T-helper 2 cell treated with Interferon-gamma antibody and Interleukin-4, amounts not matched to agents 5 μg/mL and 100 μg/mL, for 36 hours (primary cell): ENCODE measurements at places on chromosomes 1 and 21.

- no peak for DNase-seq
Measured at GRCh38 chr1:220677251-220677650, 12.9 kb upstream of the C1orf115 start.

- DNase-seq: no peak
Measured at GRCh38 chr1:229940684-229941083, 126.4 kb upstream of the GALNT2 start.

DNA sequence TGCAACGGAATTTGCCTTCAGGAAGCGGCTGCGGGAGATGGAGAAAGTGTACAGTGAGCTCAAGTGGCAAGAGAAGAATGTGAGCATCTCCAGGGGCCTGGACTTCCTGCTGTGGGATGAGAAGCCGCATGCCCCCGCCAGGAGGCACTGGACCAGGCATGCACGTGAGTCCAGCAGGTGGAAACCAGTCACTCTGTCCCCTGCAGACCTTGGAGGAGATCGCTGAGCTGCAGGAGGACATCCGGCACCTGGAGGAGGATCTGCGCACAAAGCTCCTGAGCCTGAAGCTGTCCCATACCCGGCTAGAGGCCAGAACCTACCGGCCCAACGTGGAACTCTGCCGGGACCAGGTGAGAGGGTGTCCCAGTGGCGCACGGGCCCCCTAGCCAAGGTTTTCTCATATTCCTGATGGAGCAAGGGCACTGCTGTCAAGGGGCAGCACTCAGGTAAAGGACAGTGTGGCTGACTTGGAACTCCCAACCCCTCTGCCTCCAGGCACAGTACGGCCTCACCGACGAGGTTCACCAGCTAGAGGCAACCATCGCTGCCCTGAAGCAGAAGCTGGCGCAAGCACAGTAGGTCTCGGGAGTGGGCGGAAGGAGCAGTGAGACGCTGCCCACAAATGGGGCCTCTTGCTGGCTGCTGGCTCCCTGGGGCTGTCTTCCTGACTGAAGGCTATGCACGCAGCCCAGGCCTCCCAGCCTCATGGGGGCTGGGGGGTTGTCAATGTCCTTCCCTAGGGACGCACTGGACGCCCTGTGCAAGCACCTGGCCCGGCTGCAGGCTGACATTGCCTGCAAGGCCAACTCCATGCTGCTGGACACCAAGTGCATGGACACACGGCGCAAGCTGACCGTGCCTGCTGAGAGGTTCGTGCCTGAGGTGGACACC lies 1.2 kb upstream of the ADPRS start:
- DNase-seq: no peak

DNA sequence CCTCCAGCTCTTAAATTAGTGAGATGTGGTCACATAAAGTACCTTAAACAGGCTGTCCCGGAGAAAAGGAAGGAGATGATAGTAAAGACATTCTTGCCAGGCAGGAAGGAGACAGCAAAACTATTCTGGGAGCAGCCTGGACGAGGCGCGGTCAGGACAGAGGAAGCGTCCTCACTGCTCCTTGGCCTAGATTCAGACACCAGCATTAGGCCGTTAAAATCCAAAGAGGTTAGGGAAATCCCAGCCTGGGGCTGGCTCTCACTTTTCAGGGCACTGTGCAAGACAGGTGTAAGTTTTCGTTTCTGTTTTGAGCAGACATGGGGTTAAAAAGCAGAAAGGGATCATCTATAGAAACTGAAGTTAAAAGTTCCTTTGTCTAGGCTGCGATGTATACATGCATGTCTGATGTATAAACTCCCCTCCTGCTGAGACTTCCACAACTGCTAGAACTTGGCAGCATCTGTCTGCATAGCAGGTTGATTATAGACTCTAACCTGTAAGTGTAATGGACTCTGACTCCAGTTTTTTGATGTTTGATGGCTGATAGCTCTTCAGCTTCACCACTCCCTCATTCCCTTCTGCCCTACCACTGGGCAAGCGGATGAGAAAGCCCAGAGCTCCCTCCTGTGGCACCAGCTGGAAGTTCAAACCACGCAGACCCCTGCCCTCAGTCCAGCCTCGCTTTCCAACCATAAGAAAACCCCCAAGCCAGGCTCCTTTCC lies 21.5 kb downstream of the STPG1 start:
- DNase-seq: peak; percentile 43

DNA sequence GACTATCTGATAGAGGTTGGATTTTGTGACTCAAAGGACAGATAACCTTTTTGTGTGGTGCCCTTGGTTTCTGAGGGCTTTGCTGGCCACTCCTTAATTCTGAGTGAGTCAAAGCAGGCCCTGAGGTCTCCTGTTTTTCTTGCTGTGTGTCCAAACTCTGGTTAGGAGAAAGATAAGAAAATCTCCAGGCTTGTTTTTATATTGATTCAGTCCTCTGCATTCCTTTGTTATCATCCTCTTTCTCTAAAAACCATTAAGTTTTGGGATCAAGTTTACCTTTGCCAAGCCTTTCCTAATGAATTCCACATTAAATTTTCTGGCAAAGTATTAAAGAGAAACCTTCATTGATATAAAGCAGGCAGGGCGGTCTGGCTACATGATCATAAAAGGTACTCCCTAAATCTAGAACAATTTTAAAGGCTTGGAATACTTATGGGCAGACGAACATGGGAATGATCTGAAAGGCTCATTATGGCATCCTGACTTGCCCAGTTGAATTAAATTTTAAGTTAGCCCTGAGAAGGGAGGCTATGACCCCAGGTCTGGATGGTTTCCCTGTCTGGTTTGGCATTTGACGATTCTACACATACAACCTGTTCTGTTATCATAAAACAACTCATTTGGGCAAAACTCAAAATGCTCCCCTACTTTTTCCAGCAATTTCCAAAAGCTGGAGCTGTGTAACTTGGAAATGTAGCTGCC lies 20.8 kb downstream of the ZBTB8B start:
- DNase-seq: no peak

DNA sequence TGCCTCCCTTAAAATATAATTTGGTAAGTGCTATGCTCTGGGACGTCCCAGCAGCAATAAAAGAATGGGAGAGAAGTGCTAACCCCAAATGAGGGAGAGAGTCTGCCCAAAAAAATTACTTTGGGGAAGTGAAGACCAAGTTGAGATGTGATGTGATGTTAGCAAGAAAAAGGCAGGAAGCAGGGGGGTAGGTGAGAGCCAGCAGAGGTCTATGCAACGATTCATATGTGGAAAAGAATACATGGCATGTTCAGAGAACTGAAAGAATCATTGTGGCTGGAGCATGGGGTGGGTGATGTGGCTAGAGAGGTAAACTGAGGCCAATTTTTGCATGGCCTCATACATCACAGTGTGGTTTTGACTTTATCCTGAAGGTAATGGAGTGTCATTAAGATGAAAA lies 5.6 kb upstream of the CTPS1 start:
- DNase-seq: no peak

DNA sequence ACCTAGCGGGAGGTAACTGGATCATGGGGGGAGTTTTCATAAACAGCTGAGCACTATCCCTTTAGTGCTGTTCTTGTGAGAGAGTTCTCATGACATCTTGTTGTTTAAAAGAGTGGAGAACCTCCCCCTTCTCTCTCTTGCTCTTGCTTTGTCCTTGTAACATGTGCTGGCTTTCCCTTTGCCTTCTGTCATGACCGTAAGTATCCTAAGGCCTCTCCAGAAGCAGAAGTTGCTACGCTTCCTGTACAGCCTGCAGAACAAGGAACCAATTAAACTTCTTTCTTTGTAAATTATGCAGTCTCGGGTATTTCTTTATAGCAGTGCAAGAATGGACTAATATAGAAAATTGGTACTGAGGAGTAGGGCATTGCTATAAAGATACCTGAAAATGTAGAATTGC lies 515.6 kb downstream of the NEGR1 start:
- no peak for DNase-seq

GRCh38 chr1:37006132-37006868 lies 28.0 kb downstream of the GRIK3 start:
- DNase-seq: no peak

DNA sequence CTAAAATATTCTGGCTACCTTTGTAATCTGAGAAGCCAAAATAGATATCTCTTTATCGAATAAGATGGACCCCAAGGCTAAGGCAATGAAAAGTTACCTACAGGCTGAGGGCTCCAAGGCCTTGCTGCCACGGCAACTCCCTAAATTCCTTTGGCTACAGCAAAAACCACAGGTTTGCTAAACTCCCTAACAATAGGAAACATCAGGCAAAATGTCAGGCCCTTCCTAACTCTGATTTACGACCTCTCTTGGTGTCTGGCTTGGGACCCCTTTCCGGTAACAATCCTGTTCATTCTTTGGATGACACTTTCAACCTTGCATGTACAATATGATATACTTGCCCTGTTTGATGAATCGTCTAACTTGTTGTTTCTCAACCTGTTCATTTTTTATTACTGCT lies 11.3 kb upstream of the OR2T8 start:
- DNase-seq: no peak

DNA sequence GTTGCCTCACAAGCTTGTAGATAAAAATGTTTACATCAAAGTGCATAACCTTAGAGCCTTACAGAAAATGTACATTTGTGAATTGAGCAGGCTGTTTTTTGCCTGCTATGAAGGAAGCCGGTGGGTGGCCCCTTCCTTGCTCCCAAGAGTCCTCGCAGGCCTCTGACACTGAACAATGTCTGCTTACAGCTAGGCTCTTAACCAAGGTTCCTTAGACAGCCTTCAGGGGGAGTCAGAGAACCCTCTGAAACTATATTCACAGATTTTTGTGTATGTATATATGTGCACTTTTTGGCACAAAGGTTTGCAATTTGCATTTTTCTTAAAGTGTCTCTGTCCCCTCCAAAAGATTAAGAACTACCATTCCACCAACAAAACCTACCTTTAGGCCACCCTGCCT lies 282.6 kb downstream of the BARHL2 start:
- no peak for DNase-seq

- no peak for DNase-seq
Measured at GRCh38 chr1:155226910-155227260, 18.4 kb downstream of the MTX1 start.

GRCh38 chr21:18350216-18350615 lies 53.4 kb downstream of the TMPRSS15 start:
- no peak for DNase-seq

DNA sequence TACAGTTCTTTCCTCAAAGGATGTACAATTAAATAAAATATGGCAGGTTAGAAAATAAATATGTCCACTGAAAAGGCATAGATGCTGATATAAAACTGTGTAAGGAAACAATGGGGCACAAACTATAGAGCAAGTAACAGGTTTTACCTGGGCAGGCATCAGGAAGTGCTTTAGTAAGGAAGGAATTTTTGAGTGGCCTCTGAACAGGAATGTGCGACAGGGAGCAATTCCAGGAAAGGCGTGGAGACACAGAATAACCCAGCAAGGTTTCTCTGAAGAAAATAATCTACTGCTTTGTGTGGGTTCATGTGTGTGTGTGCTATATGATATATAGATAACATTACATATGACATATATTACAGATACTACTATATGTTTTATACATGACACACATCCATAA lies 128.4 kb downstream of the RGS21 start:
- DNase-seq: no peak

- no peak for DNase-seq
Measured at GRCh38 chr1:178196631-178197030, 102.7 kb downstream of the RASAL2 start.

GRCh38 chr1:180791806-180792205 lies 120.9 kb upstream of the KIAA1614 start:
- no peak for DNase-seq

GRCh38 chr1:186559601-186560116 lies 98.7 kb upstream of the PDC start:
- DNase-seq: no peak

GRCh38 chr1:164515711-164516331 lies 43.2 kb upstream of the PBX1 start:
- no peak for DNase-seq

DNA sequence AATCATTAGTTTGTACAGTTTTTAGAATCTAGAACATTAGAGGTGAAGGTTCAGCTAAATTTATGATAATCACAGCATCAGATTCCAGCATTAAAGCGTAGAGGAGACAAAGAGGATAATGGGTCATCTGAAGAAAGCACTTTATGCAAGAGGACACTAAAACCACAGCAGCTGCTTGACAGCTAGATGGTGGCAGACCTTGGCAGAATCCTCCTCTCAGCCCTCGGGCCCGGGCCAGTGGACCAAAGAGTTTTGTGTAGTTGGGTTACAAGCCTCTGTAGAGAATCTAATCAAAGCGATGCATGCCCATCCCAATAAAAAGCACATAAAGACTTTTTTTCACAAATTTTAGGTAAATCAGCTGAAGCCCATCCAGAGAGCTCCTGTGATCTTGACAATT lies 59.4 kb downstream of the AK5 start:
- no peak for DNase-seq

DNA sequence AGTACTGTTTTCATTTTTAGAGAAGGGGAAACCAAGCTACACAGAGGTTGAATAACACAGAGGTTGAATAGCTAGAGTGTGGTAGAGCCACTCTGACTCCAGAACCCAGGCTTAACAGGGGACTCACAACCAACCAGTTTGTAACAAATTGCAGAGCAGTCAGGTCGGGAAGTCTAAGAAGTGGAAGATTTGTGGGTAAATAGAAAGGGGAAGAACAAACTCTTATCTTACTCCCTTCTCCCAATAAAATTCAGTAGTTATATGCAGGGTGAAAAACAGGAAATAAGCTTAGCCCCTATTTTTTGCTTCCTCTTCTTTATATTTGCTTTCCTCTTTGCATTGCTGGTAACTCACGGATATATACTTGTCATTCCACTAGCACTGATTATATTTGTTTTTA lies 23.2 kb downstream of the CDC42 start:
- DNase-seq: no peak

- DNase-seq: no peak
Measured at GRCh38 chr1:78650114-78650660, 556 bp downstream of the IFI44 start.

- no peak for DNase-seq
Measured at GRCh38 chr1:154551474-154551873, 7.0 kb downstream of the UBE2Q1 start.

GRCh38 chr1:3465935-3466321 lies 11.5 kb downstream of the ARHGEF16 start:
- no peak for DNase-seq

DNA sequence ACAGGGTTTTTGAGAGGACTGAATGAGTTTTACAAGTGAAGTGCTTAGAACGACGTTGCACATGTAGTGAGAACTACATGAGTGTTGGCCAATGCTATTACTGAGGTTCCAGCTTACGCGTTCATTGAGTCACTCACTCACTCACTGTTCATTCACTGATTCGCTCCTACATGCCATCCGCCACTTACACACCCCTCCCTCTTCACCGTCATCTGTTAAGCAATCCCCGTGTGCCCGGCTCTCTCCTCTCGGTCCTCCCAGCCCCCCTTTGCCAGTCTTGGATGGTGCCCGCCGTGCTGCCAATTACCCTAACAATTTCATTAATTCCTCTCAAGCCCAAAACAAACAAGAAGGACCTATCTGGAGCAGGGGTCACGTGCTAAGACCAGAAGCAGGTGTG lies 27.3 kb upstream of the EPHA2 start:
- no peak for DNase-seq

DNA sequence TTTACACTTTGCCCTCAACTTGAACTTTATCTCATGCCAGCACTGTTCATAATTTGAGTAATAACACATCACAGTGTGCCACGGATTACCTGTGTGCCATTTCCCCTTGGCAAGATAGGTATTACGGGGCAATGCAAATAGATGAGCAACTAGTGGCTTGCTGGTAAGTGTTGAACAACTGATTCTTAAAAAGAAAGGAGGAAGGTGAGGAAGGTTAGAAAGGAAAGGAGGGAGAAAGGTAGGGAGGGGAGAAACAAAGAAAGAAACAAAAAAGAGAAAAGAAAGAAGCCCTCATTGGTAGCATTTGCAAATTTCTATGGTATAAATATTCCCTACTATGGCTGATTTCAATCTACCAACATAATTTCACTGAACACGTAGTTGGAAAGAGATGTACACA lies 118.2 kb upstream of the OLIG2 start:
- DNase-seq: no peak
